ENCODE measurements at places on chromosomes 3 and 15.

DNA sequence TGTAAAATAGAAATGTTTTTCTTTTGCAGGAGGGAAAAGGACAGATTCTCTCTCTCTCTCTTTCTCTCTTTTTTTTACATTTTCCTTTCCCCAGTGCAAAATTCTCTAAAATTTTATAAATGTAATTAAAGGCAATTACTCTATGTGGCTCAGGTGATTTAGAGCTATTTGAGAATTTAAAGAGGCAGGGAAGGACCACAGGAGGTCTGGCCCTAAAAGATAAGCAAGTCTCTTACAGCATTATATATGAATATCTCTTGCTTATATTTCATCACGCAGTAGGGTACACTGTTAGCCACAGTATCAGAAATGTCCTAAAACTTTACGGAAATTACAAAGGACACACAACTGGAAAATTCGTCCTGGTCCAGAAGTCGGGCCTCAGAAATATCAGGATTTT is 70.5 kb upstream of the PPIB start:
- DNase-seq, result no peak

GRCh38 chr3:48372377-48372770 is 355 bp downstream of the FBXW12 start:
- no peak for DNase-seq

GRCh38 chr15:38539008-38539343 is 25.6 kb downstream of the RASGRP1 start:
- no peak for DNase-seq

DNA sequence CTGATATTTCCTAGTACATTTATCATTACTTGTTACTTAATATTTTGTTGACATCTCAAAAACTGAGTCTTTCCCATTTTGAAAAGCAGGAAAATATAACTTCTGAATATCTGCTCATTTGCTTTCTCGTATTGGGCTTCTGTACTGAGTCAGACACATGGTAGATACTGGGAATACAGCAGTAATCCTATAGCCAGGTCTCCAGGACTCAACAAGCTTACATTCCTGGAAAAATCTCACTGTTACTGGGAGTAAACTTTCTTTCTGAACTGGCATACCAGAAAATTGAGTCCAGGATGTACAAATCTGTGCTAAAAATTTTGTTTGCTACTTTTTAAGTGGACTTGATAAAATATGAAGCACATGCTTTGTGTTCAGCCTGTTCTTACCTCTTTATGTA is 240.4 kb downstream of the RBMS3 start:
- no peak for DNase-seq

GRCh38 chr3:133662278-133662651 is 524 bp upstream of the TOPBP1 start:
- DNase-seq, result no peak

DNA sequence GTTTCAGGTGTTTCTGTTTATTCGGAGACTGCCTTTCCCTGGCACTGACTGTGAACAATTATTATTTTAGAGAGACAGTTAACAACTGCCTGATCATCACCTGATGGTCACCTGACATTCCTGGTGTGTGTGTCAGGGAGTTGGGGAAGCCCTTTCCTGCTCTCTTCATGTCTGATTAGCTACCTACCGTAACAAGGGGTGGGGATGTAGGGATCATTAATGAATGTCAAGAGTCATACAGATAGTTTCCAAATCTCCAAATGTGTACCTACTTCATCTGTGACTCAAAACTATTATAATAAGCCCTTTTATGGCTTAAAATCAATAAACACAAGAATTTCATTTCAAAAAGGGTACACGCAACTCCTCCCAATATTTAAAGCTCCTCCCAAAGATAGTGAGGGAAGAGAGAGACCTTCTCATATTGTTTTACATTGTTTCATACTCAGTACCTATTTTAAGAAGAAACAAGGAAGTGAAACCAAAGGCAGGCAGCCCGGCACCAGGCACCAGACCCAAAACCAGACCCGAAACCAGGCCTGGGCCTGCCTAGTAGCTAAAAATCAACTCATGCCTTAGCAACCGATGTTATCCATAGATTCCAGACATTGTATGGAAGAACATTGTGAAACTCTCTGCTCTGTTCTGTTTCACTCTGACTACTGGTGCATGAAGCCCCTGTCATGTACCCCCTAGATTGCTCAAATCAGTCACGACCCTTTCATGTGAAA is 844.9 kb upstream of the ALCAM start:
- DNase-seq, result no peak

GRCh38 chr3:148992027-148992634 is 791 bp downstream of the GYG1 start:
- no peak for DNase-seq

DNA sequence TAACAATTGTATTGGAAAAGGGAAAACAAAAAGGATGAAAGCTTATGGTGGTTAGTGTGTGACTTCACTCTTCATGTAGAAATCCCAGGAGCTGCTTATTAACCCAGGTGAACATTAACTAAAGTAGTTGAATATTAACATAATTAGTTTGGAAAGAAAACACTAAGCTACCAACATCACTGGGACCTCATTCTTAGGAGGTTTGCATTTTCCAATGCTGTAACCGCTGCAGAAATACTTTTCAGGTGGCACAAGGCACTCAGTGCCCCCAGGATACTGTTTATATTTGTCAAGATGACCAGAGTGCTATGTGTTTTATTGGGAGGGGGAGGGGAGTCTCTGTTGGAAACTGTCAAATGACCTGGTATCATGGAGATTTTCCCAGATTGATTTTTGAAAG is 25.9 kb upstream of the VILL start:
- no peak for DNase-seq

DNA sequence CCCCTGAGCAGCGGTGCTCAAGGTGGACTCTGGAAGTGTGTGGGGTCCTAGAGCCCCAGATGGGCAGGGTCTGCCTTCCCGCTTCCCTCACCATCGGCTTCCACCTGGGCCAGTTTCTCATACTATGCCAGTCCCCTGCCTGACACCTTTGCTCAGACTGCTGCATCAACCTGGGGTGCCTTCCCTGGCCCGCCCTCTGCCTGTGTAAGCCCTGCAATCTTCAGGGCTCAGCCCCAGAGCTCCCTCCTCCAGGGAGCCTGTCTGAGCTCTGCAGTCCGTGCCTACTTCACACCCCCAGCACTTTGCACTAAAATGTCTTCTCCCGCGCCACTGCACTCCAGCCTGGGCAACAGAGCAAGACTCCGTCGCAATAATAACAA is 13.1 kb downstream of the CSK start:
- DNase-seq, result no peak

DNA sequence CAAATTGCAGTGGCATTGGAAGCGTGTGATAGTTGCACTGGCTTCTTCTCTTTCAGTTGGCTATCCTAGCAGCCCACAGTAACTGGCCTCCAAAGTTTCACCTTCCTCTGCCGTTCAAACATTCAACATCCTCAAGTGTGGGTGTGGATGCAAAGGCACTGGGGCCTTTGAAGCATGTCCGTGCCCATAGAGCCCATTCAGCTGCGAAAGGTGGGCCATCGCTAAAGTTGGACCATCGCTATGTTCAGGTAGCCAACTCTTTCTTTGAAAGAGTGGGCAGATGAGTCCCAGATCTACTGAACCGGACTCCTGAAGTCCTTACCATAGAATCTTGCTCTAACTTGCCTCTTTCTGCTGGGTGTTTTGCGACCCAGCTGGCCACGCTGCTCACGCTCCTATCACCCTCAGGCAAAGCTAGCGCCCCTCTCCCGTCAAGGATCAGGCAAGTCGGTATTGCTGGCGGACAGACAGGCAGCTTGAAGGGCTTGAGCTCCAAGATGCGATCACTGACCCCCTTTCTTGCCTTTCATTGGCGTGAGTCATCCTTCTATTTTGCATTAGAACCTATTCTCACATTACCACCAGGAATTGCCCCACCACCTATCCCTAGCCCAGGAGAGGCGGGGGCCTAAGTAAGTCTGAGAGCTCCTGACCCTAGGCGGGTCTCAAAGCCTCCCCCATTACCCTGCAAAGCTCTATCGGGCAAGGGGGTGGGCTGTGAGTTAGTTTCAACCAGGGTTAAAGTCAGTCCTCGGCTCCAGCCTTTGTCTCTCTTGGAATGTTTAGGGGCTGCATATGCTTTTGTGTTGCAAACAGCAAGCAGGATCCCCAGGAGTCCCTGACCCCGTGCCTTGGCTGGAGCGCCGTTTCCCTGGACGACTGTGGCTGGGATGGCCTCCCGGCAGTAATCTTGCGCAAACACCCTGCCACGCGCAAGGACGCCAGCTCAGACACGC is 28.7 kb downstream of the ZIC4 start:
- DNase-seq, result no peak

GRCh38 chr15:61700803-61701202 is 359.4 kb downstream of the VPS13C start:
- DNase-seq, result no peak

DNA sequence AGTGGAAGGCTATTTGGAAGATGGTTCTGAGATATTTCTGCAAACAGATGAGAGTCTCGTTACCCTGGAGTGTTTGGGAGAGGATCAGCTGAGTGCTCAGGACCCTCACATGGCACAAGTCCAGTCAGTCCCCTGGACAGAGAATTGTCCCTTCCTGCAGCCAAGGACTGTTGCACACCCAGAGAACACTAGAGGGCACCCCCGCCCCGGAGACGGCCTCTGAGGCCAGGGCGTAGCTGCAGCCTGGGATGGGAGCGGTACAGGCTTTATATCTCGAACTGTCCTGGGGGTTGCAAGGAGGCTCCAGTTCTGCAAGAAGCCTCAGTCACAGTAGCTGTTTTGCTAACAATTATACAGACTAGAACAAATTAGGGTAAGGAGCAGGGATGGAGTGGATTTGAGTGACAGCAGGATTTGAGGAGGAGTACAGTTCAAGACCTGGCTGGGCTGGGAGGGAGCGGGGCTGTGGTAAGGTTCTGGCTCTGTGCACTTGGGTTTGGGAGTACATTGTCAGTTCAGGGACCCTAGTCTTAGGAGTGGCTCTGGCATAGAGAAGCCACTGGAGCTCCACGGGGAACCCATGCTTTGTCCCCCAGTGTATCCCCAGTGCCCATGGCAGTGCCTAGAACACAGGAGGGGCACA is 67.6 kb upstream of the HACD2 start:
- peak; percentile 62 for DNase-seq

- no peak for DNase-seq
Observed at GRCh38 chr3:64266065-64266931, 41.0 kb upstream of the PRICKLE2 start.

- DNase-seq, result no peak
Observed at GRCh38 chr15:25930931-25931330, 67.8 kb upstream of the ATP10A start.

- DNase-seq, result no peak
Observed at GRCh38 chr3:116263842-116264545, 181.3 kb downstream of the LSAMP start.

DNA sequence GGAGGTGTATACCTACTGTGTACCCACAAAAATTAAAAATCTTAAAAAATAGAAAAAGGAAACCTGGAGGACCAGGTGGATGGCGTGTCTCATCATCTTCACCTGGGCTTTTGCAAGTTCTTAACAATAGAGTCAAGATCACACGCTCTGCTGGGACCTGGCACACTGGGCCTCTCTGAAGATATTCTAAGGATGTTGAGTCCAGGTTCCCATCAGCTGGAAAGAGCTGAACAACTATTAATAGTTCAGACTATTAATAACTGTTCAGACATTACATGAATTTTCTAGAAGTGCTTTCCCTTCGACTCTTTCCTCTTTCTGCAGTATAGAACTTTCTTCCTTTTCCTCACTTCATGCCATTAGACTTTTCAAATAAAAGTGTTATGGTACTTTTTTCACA is 320.2 kb upstream of the IL12A start:
- no peak for DNase-seq

- DNase-seq, result no peak
Observed at GRCh38 chr3:136444581-136444980, 194.4 kb downstream of the PCCB start.

GRCh38 chr3:143847787-143848631 is at the start of gene SLC9A9:
TSS of gene SLC9A9 (minus strand) at chr3:143848468. CDS start at chr3:143848322, 146 bp downstream.
- peak; percentile 31 for DNase-seq

DNA sequence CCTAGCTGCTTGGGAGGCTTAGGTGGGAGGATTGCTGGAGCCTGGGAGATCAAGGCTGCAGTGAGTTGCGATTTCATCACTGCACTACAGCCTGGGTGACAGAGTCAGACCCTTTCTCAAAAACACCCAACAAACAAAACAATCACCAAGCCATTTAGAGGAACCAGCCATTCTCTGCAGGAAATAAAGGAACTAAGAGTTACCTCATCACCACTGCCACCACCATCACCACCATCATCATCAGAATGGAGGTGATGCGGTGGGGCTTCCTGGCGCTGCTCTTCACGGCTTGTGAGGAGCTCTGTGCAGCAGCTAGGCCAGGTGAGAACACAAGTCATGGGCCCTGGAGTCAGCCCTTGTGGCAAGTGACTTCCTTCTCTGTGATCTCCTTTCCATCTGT is 37.7 kb upstream of the KLHL25 start:
- no peak for DNase-seq

- no peak for DNase-seq
Observed at GRCh38 chr3:60217156-60217911, 1033.9 kb downstream of the FHIT start.

- DNase-seq, result no peak
Observed at GRCh38 chr3:107370907-107371306, 6.3 kb upstream of the CCDC54 start.

GRCh38 chr3:133124511-133124910 is 86.3 kb downstream of the TMEM108 start:
- no peak for DNase-seq

DNA sequence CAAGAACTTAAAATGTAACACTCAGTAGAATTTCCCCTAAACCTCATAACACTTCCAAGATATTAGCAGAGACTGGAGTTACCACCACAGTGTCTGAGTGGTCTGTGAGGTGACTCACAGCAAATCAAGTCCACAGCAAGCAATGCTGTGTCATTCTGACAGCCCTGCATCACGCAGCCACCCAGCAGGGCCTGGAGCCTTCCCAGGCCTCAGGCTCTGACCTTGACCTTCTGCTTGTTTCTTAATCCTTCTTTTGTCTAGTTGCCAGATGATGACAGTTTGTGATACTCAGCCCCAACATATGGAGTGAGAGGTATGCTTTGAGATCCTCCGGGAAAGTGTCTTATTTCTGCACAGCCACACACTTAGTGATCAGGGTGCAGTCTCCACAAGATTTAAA is 82.5 kb downstream of the TOP2B start:
- no peak for DNase-seq

- DNase-seq, result no peak
Observed at GRCh38 chr15:83510001-83510400, 62.9 kb downstream of the SH3GL3 start.

- no peak for DNase-seq
Observed at GRCh38 chr3:75983609-75984290, 198.4 kb upstream of the ZNF717 start.

DNA sequence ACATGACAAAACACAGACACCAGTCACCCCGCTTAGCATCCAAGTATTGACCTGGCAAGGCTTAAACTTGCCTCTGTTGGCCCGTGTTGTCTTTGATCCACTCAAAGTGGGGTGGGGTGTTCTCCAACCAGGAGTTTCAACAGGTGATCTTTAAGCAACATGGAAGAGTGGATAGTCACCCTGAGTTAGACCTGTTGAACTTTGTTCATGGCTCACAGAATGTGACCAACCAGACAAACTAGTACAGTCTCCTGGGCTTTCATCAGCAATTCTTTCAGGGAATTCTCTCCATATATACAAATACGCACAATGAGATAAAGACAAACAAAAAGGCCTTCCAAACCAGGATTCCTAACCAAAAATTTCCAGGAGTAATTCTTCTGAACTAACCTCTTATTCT is 11.9 kb downstream of the LEKR1 start:
- no peak for DNase-seq

- DNase-seq, result no peak
Observed at GRCh38 chr15:34732430-34732829, 22.4 kb downstream of the GJD2 start.

All from GM19239 (cell line).